ENCODE measurements at places on chromosomes 11 and 22.

DNA sequence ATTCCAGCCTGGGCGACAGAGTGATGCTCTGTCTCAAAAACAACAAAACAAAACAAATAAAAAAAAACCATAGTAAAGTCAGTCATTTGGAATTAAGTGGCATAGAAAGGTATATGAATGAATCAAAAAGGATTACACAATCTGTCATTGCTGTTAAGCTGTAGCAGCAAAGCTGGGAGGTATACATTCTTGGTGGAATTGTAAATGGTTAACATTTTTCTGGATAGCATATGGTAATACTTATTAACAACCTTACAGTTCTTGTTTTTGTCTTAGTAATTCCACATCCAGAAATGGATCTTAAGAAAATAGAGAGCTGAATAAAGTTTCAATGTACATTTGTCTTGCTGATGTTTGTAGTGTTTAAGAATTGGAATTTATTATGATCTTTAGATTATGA lies 30.0 kb downstream of the DDX10 start:
- DNase-seq, result no peak

DNA sequence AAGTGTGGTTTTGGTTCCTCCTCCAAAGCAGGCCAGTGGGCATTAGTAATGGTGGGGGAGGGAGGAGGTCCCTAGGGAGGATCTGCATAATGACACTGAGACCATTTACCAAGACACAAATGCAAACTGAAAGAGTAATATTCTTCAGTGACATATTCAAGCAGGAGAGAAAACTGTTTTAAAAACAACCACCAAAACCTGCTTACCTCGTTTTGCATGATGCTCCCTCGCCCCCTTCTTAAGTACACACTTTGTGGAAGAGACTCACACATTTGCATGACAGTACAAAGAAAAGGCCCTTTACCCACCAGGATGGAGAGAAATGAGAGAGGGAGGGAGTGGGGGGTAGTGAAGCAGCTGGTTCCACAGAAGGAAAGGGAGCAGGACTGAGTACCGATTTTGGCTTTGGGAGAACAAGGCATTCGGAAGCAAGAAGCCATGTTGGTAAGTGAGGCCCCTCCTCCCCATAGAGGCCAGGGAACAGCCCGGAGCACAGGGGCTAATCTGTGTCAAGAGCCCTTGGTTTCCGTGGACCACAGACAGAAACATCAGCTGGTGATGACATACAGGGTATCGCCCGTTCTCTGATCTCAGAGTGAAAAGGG lies 13.0 kb upstream of the OPCML start:
- DNase-seq, result no peak

DNA sequence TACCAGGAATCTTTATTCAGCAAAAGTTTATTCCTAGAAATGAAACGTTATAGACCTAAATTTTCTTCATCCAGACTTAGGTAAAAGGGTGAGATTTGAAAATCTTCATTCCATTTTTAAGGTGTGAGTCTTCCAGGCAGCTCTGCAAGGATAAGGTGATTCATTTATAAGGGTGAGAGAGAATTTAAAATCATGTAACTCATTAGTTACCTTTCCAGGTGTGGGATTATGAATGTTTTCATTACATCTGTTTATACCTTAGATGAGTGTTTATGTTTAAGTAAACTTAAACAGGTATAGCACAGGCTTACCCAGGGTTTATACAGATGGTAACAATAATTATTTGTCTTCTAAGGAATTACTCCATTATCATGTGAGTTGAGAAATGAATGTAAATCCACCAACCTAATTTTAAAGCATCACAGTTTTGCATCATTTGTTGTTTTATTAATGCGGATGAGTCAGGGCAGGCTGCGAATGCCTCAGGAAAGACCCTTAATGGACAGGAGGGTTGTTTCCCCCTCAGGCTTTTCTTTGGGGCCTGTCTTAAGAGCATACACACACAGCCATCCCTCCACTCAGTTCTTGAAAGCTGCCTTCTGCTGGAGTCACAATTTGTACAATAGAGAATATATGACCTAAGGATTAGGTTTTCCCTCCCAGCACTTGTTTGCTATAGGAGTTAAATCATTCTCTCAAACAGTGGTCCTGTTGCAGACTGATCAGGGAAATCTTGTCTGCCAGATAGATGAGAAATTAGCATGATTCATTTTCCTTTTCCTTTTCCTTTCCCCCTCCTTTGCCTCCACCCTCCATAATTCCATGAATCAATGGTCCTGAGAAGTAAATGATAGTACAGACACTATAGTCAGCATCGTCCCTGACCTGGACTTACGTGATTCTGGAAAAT lies 3.0 kb downstream of the PRSS23 start:
- no peak for DNase-seq

GRCh38 chr11:128462922-128463321 lies 124.4 kb downstream of the ETS1 start:
- DNase-seq, result no peak

DNA sequence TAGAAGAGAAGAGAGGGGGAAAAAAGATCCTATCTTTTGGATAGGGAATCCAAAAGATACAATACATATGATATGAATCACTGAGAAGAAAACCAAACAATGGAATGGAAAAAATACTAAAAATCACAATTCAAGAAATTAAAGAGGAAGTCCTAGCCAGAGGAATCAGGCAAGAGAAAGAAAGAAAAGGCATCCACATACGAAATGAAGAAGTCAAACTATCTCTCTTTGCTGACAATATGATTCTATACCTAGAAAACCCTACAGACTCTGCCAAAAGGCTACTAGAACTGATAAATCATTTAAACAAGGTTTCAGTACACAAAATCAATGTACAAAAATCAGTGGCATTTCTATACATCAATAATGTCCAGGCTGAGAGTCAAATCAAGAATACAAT lies 91.4 kb downstream of the EFCAB6 start:
- no peak for DNase-seq

- DNase-seq, result no peak
These were observed 963 bp downstream of the TYMP start for GRCh38 chr22:50528682-50529415.

- DNase-seq, result no peak
These were observed 88.8 kb upstream of the THY1 start for GRCh38 chr11:119511614-119512306.

DNA sequence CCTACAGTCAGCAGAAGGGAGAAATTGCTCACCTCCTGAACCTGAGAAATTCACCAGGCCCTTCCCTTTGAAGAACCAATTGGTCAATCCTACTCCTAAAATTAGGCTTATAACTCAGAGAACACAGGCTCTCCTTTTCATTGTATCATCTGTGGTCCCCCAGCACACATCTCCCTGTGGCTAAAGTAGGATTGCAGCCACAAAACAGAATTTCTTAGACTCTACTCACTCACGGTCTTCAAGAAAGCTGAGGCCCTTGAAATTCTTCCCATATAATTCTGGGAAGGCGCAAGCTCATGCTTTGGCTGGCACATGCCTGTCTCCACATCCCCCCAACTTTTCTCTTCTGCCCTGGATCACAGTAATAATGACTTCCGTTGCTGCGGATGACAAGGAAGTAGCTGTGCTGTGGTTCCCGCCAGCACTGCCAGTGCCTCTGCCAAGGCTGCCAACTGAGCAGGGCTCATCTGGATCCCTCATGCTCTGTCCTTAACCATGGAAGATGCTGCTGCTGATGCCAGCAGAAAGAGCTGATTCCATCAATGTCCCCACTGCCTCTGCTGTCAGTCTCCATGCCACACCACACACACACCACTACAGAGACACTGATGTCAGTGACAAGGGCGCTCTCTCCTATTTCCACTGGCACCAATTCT lies 200.6 kb upstream of the POU2AF2 start:
- DNase-seq, result no peak

GRCh38 chr11:35969089-35970042 lies 25.5 kb downstream of the LDLRAD3 start:
- no peak for DNase-seq

- DNase-seq, result no peak
These were observed 56.1 kb upstream of the PTPRJ start for GRCh38 chr11:47924184-47924691.

DNA sequence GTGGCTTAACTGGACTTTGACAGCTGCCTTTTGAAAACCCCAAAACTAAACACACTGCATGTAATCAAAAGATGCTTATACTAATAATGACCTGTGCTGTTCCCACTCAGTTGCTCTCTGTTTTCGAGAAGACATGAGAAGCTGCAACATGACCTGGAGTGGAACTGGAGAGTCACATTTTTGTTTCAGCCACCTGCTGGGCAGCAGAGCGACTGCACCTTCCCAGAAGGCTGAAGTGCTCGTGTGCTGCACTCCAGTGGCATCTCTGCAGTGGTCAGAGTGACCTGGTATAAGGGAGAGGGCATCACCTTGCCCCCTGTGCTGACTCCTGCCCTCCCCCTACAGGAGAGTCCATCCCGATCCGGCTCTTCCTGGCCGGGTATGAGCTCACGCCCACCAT lies 8.6 kb downstream of the THYN1 start:
- DNase-seq, result peak; percentile 9

GRCh38 chr22:43047605-43048004 lies 32.7 kb upstream of the PACSIN2 start:
- no peak for DNase-seq

DNA sequence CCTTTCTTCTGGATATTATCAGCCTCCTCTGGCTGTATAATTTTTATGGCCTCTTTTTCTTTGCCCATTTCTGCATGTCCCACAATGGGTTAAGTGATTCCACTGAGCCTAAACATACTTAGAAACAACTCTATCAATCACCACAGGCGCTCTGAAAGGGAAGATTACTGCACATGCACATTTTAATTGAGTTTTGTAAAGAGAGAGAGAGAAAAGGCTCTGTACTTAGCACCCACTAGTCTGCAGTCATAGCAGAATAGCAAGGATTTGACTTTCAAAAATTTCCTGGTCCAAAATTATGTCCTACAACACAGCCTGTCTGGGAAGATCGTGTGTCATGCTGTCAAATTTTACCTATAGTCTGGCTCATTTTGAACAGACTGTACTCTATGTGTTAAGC lies 758.5 kb downstream of the OPCML start:
- DNase-seq, result no peak

DNA sequence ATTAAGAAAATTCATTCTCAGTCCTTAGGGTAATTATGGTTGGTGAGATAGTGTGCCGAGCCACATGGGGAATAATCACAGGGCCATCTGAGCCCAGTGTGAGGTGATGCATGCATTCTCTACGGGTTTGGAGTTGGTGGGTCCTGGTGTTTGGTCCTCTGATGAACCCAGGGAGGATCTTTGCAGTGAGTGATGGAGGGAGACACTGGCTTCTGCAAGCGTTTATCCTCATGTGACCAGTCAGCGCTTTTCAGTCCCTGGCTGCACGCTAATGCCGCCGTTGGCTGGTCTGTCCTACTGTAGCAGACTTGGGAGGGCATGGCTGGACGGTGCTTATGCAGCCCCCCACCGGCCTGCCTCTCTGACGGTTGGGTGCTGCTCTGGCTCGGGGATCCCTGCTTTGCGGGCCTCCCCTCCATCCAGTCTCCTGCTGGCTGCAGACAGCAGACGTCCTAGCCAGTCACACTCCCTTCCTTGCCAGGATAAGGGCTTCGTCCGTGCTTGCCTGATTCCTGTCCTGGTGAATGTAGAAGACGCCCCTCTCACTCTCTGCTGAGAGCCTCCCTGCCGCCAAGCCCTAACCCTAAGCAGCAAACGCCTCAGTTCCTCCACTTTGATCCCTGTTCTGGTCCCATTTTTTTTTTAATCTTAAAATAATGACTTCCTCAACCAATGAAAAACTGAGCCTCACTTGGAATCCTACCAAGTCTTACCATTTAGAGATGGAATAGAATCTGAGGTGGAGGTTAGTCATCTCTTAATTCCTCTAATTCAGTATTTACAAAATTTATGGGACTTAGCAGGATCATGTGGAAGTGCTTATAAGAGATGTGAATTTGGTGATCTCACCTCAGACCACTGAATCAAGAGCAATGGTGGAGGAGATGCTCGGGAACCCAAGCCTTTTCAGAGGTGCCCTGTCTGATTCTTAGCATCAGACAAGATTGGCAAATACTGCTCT lies 143.7 kb upstream of the SORL1-AS1 start:
- no peak for DNase-seq

GRCh38 chr11:1573903-1574237 lies 1.8 kb upstream of the DUSP8 start:
- no peak for DNase-seq

DNA sequence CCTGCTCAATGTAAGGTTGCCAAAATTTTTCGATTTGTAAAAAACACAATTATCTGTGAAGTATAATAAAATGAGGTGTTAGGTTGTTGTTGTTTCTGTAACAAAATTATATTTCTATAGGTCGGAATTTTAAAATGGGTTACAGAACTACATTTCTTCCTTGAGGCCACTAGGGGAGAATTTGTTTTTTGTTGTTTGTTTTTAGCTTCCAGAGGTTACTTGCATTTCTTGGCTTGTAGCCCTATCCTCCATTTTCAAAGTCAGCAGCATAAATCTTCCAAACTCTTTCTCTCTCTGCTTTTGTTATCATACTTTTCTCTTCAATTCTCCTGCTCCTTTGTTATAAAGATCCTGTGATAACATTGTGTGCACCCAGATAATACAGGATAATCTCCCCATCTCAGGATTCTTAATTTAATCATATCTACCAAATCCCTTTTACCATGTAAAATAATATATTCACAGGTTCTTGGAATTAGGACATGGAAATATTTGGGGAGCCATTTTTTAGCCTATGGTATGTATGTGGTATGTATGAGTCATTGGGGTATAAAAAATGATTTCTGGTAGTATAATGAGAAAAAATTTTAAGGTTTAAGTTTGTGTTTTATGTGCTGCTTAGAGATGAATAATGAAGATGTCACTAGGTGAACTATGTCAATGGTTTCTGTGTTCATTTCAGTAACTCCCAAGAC lies 9.4 kb upstream of the PATL1 start:
- peak; percentile 43 for DNase-seq

DNA sequence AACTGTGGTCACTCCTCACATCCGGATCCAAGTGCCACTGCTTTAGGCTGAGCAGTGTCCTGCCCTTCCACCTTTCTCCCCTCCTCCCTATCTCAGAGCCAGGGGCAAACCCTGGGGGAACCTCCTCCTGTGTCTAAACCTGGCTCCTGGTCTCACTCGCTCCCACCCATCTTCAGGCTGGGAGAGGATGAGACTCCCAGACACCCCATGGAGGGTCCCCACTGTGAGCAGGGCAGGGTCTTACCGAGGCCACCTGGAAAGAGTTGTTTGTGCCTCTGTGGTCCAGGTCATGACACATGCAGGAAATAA lies 93.6 kb downstream of the PDE2A start:
- no peak for DNase-seq

DNA sequence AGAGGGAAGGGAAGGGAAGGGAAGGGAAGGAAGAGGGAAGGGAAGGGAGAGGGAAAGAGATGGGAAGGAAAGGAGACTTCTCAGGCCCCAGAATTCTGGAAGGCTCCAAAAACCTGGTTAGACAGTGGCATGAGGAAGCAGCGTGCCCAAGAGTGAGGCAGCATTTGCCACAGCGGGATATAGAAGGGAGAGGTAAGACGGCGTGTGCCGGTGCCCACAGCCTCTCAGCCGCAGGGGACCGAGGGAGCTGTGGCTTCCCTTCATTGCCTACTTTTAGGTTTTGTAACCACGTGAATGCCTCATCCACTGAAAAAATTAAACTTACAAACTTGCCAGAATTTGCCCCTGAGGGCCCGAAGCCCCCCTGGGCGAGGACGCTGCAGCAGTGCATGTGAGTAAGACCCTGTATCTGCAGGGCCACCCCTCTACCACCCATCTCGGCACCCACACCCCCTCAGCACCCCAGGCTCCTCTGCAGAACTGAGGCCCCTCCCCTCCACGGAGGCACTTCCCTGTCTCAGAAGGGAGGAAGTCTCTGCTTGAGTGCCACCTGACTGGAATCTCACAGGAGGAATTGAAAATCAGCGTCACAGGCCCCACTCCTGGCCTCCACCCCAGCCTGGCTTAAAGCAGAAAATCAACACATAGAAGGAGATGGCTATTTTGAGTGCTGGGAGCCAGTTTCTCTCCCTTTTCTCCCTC lies 58.1 kb downstream of the LINC01488 start:
- no peak for DNase-seq
